PC-3 (cell line): ENCODE measurements at places on chromosomes 3 and 15. TPM values are rescaled to one million over a fixed set of nuclear protein-coding genes. Genes with fewer than 3 reads are reported as not detected.

DNA sequence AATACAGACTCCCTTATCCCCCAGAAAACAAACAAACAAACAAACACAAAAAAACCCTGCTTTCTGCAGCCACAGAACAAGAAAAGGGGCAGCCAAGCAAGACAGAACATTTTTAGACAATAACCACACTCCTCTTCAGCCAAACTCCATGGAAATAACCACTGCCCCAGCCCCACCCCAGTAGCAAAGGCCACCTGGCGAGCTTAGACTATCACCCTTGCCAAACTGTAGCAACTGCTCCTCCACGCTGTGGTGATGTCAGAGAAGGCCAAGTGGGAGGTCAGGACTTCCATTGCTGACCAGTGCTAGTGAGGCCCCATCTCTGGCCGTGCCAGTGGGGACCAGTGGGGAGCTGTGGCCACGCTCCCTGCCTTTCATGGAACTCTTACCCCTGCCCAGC, 60.3 kb upstream of the CHRNA7 start:
- H3K36me3 ChIP-seq = no peaks in the 10 kb centered on the region
- DNase-seq = no peak
- H3K27ac ChIP-seq = no peak overlapping the region
- peaks cover under 1% of the 10 kb centered on the region; the same call in 1 of the 2 replicates for H3K4me1 ChIP-seq
- peaks cover 34% of the 10 kb centered on the region for H3K27me3 ChIP-seq

DNA sequence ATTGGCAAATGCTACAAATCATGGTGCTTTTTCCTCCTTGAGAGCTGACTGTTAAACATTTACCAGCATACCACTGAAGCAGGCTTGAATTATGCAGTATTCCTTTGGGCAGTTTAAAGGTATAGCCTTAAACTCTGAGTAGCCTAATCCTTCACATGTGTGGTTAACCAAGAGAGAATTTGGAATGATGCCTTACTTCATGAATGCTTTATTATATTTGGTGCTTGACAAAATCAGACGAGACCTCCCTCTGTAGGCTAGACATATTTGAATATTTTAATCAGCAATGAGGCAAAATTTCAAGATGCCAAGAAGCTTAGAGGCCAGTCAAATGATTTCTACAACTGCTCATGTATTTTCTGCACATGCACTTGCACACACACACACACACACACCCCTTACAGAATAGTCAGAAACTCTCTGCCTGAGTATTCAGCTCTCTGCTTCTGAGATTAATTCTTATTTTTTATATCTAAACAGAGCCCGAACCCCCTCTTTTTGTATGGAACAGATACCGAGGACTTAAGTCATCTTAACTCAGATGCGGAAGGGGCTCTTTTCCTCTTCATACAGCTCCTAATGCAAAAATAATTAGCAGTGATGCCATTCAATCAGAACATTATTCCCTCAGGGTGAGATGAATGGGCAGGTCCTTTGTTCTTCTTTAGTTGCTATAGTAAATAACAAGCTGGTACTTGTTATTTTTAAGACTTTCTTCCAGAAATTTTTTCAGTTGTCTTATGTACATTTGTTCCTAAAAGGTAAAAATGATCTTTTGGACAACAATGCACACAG, 195.5 kb upstream of the TMC3 start:
- H3K4me3 ChIP-seq = no peak overlapping the region
- H3K4me1 ChIP-seq = no peaks in the 10 kb centered on the region
- DNase-seq = no peak
- H3K27me3 ChIP-seq = peaks cover 36% of the 10 kb centered on the region

- H3K27ac ChIP-seq = no peak overlapping the region
- H3K4me1 ChIP-seq = 0 out of 2 replicates have a peak, but pooled peaks cover 5% of the 10 kb centered on the region
- H3K4me3 ChIP-seq = no peak overlapping the region
- no peaks in the 10 kb centered on the region for H3K36me3 ChIP-seq
Observed at GRCh38 chr3:153313302-153313965, 151.4 kb downstream of the RAP2B start.

DNA sequence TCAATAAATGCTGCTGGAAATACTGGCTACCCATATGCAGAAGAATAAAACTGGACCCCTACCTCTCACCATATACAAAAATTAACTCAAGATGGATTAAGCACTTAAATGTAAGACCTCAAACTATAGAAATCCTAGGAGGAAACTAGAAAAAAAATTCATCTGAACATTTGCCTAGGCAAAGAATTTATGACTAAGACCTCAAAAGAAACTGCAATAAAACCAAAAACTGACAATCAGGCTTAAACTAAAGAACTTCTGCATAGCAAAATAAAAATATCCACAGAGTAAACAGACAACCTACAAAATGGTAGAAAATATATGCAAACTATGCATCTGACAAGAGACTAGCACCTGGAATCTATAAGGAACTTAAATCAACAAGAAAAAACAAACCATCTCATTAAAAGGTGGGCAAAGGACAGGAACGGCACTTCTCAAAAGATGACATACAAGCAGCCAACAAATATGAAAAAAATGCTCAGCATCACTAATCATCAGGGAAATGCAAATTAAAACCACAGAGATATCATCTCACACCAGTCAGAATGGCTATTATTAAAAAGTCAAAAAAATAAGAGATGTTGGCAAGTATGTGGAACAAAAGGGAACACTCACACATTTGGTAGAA, 47.0 kb downstream of the MYO9A start:
- H3K4me3 ChIP-seq = no peak overlapping the region
- no peak overlapping the region for H3K27ac ChIP-seq
- no peaks in the 10 kb centered on the region for H3K36me3 ChIP-seq

- no peak overlapping the region for H3K27ac ChIP-seq
- H3K27me3 ChIP-seq = no peaks in the 10 kb centered on the region
- H3K4me1 ChIP-seq = no peaks in the 10 kb centered on the region
- no peak for DNase-seq
- H3K4me3 ChIP-seq = no peak overlapping the region
- no peaks in the 10 kb centered on the region for H3K36me3 ChIP-seq
Observed at GRCh38 chr3:166291186-166291955, 454.1 kb upstream of the BCHE start.

DNA sequence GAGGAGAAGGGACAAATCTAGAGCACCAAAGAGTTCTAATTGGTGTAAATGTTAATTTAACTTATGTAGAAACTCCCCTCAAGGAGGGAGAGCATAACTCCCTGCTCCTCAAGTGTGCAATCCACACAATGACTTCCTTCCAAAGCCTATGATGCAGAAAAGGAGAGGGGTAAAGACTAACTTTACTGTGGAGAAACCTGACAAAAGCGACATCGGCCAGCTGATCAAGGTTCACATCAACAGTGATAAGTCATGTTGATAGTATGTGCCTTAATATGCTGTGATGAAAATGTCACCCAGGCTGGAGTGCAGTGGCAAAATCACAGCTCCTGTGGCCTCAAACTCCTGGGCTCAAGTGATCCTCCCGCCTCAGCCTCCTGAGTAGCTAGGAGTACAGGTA, 76.5 kb downstream of the TFDP2 start:
- no peak overlapping the region for H3K4me3 ChIP-seq
- DNase-seq = no peak
- no peak overlapping the region for H3K27ac ChIP-seq
- H3K36me3 ChIP-seq = no peaks in the 10 kb centered on the region
- no peaks in the 10 kb centered on the region for H3K4me1 ChIP-seq

GRCh38 chr3:42369832-42370231, 40.6 kb downstream of the LYZL4 start:
- H3K27ac ChIP-seq = no peak overlapping the region
- H3K4me3 ChIP-seq = no peak overlapping the region
- H3K27me3 ChIP-seq = peaks cover 27% of the 10 kb centered on the region
- no peak for DNase-seq
- H3K36me3 ChIP-seq = no peaks in the 10 kb centered on the region
- no peaks in the 10 kb centered on the region for H3K4me1 ChIP-seq

- peak; percentile 57 for DNase-seq
- peaks cover 53% of the 10 kb centered on the region for H3K36me3 ChIP-seq
- peak overlapping the region; percentile 98 for H3K4me3 ChIP-seq
Observed at GRCh38 chr3:101850246-101851051, 1.1 kb downstream of the NFKBIZ start.

DNA sequence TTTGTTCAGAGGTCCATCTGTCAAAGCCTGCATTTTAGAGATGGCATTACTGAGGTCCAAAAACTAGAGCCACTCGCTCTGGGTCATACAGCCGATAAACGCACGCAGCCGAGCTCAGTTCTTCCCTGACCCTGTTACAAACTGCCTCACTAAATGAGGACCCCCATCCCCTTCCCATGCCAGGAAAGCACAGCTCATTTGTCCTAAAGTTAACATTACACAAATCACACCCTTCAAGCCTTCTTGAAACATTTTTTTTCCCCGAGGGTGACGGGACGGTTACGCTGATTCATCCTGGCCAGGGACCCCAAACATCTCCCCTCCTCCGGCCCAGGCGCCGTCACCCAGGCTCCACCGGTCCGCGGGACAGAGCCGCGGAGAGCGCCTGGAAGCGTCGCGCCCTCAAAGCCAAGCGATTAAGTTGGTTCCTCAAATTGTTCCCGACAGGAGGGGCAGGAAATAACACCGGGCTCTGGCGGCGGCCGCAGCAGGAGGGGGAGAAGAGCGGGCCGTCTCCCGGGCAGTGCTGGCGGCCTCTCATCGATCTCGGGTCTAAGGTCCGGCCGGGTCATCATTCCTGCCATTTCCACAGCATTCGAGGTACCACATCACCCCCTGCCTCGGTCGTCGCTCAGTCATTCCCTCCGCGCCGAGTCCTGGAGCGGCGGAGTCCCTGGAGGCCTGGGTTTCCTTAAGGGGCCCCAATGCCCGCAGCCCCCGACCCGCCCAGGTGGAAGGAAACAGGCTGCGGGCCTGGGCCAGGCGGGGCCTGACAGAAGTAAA, 619 bp upstream of the CMTM8 start:
- H3K27ac ChIP-seq = no peak overlapping the region
- peak overlapping the region; percentile 92 for H3K4me3 ChIP-seq
- H3K4me1 ChIP-seq = peaks cover 17% of the 10 kb centered on the region

- H3K4me3 ChIP-seq = no peak overlapping the region
- DNase-seq = no peak
- H3K27me3 ChIP-seq = no peaks in the 10 kb centered on the region
Observed at GRCh38 chr3:155880286-155880685, 9.8 kb downstream of the GMPS start.

GRCh38 chr3:187986514-187986934, 167.4 kb upstream of the LPP start:
- peak; percentile 94 for DNase-seq
- no peak overlapping the region for H3K4me3 ChIP-seq
- no peaks in the 10 kb centered on the region for H3K36me3 ChIP-seq
- peak overlapping the region; percentile 74 for H3K27ac ChIP-seq

- no peak overlapping the region for H3K4me3 ChIP-seq
- DNase-seq = peak; percentile 96
- H3K36me3 ChIP-seq = 0 out of 2 replicates have a peak, but pooled peaks cover 2% of the 10 kb centered on the region
- H3K4me1 ChIP-seq = peaks cover 69% of the 10 kb centered on the region
Observed at GRCh38 chr15:85592148-85592547, 202.6 kb downstream of the KLHL25 start.

GRCh38 chr15:81410318-81410753, 36.3 kb upstream of the TMC3 start:
- no peaks in the 10 kb centered on the region for H3K36me3 ChIP-seq
- H3K27ac ChIP-seq = no peak overlapping the region
- no peaks in the 10 kb centered on the region for H3K4me1 ChIP-seq
- no peak overlapping the region for H3K4me3 ChIP-seq

DNA sequence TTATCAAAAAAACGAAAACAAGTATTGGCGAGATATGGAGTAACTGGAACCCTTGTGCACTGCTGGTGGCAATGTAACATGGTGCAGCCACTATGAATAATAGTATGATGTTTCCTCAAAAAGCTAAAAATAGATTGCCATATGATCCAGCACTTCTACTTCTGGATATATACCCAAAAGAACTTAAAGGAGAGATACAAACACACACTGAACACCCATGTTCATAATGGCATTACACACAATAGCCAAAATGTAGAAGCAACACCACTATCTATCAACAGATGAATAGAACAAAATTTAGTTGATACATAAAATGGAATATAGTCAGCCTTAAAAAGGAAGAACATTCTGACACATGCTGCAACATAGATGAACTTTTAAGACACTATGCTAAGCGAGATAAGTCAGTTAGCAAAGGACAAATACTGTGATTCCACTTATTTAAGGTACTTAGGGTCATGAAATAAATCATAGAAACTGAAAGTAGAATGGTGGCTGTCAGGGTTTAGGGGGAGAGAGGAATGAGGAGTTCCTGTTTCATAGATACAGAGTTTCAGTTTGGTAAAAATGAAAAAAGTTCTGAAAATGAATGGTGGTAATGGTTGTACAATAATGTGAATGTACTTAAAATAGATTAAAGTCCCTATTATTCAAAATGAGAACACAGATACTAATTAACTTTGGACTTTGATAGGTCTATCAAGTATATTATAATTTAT, 59.4 kb upstream of the IMPG2 start:
- 0 out of 2 replicates have a peak, but pooled peaks cover 6% of the 10 kb centered on the region for H3K36me3 ChIP-seq
- no peak overlapping the region for H3K27ac ChIP-seq
- no peaks in the 10 kb centered on the region for H3K27me3 ChIP-seq
- no peaks in the 10 kb centered on the region for H3K4me1 ChIP-seq

GRCh38 chr3:157046520-157046919, 113.4 kb downstream of the CCNL1 start:
- no peaks in the 10 kb centered on the region for H3K4me1 ChIP-seq
- no peak overlapping the region for H3K27ac ChIP-seq
- H3K36me3 ChIP-seq = no peaks in the 10 kb centered on the region
- H3K4me3 ChIP-seq = no peak overlapping the region

GRCh38 chr3:126883241-126883640, 99.7 kb upstream of the PLXNA1 start:
- no peaks in the 10 kb centered on the region for H3K27me3 ChIP-seq
- no peak overlapping the region for H3K4me3 ChIP-seq
- no peak for DNase-seq

- no peak overlapping the region for H3K27ac ChIP-seq
- no peak for DNase-seq
- H3K27me3 ChIP-seq = no peaks in the 10 kb centered on the region
- H3K4me3 ChIP-seq = no peak overlapping the region
Observed at GRCh38 chr3:59839283-59839682, 789.5 kb upstream of the CFAP20DC start.

GOLGB1 gene
- total RNA-seq = 30.2 and 31.6 TPM in 2 replicates

ITIH1 gene
- not detected in 2 replicates for total RNA-seq

DTX3L gene
- total RNA-seq = 11.1 and 11.9 TPM in 2 replicates

ADGRG7 gene
- not detected in 2 replicates for total RNA-seq

OR5H14 gene
- total RNA-seq = not detected in 2 replicates

SRGAP3 gene
- total RNA-seq = 7.5 and 9.6 TPM in 2 replicates

GOLGA8S gene
- total RNA-seq = not detected in 2 replicates
